Activated naive CD8-positive, alpha-beta T cell treated with anti-CD3 and anti-CD28 coated beads, Interleukin-2, amount 50 U/mL, for 24 hours (primary cell): ENCODE measurements at places on chromosomes 12 and 14.
A peak's percentile ranks its signal among the peaks of the same experiment; 100 is the strongest.

- peaks cover 39% of the 10 kb centered on the region for H3K36me3 ChIP-seq
- H3K27me3 ChIP-seq, result no peaks in the 10 kb centered on the region
- H3K27ac ChIP-seq, result peak overlapping the region; percentile 100
Measured at GRCh38 chr14:100376751-100377171, 53.6 kb downstream of the SLC25A47 start.

DNA sequence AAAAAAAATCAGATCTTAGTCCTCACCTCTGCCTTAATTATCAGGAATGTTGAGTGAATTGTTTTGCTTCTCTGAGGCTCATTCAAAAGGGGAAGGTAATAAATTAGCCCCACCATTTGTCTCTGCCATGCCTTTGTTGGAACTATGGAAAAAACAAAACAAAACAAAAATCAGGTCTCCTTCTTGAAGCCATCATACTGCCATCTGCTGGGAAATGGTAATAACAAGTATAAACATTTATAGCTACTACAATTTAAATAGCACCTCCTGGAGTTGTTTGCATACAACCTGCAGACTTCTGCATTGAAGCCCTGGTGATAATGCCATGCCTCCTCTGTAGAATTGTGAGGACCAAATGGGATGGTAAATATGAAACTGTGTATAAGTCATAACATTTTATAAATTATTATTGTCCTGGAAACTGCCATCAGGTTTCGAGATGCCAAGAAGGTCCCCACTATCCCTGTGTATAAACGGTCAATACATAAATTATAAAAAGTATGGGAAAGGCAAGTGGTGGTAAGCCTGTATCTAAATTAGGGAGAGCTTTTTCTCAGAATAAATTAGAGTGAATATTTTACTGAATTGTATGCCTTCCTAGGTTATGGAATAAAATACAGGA lies 87.2 kb upstream of the FGD4 start:
- no peaks in the 10 kb centered on the region for H3K27me3 ChIP-seq
- H3K36me3 ChIP-seq, result peaks cover 2% of the 10 kb centered on the region
- H3K27ac ChIP-seq, result no peak overlapping the region
- H3K4me1 ChIP-seq, result no peaks in the 10 kb centered on the region
- no peak overlapping the region for H3K4me3 ChIP-seq

DNA sequence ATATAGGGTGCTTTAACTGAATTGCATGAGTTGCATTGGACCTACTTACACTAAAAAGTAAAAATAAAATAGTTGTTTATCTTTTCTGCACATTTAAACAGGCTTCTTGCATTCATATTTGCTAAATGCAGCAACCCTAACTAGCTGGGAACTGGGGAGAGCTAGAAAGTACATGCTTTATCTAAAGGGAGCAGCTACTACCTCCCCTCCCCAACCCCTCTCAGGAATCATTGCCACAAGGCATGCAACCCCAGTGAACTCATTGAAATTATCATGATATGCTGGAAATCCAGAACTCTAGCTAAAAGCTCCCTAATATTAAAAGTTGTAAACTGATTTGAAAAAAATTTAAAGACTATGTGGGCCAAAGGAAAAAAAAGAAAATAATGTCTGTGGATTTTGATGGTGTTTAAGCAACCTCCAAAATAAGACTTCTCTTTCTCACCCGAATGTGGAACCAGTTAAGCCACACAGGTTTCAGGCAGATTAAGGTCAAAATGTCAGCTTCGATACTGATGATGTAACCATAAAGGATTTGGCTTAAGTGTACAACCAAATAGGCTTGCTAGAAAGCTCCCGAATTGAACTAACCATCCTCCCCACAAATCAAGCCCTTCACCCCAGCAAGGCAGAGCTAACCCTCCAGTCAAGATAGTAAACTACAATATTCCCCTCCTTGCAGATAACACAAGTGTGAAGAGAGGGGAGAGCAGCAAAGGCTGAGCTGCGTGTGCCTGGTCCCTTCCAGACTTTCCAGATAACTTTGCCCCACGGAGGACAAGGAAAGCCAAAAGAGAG lies 13.8 kb upstream of the POC1B start:
- no peaks in the 10 kb centered on the region for H3K27me3 ChIP-seq
- no peak overlapping the region for H3K4me3 ChIP-seq
- H3K27ac ChIP-seq, result no peak overlapping the region
- H3K4me1 ChIP-seq, result peaks cover 4% of the 10 kb centered on the region
- H3K36me3 ChIP-seq, result no peaks in the 10 kb centered on the region

GRCh38 chr14:88590173-88590572 lies 27.3 kb downstream of the ZC3H14 start:
- H3K27me3 ChIP-seq, result no peaks in the 10 kb centered on the region
- peaks cover 7% of the 10 kb centered on the region for H3K4me1 ChIP-seq
- no peak overlapping the region for H3K4me3 ChIP-seq

DNA sequence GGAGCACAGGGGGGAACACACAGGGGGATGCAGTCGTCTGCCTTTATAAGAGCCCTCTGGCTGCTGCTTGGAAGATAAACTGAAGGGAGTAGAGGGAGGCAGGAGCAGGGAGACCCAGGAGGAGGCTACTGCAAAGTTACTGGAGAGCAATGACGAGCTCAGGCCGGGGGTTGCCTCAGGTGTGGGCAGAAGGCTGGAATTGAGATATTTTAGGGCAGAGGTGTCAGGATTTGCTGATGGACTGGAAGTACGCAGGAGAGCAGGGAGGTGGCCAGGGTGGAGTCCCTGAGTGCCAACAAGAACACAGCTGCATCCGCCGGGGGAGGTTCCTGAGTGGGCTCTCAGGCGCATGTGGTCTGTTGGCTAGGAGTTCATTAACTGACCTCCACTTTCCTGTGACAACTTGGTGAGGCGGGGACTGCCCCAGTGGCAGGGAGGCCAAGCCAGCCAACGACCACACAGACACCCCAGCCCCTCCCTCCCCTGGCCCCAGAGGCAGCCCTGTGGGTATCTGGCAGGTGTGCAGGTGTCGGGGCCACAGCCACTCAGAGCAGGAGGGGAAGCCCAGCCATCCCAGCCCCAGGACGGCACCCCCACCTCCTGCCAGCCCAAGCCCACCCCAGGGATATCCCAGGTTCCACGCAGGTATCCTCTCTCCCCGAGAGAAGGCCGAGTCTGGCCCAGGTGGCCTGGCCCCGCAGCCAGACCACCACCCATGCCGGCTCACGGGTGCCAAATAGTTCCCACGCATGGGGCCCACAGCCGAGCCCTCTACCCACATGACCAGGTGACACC lies 85.4 kb downstream of the NCOR2 start:
- peaks cover 40% of the 10 kb centered on the region for H3K36me3 ChIP-seq
- no peak for DNase-seq
- H3K27ac ChIP-seq, result no peak overlapping the region
- peaks cover 46% of the 10 kb centered on the region for H3K4me1 ChIP-seq

GRCh38 chr12:102568276-102568675 lies 87.9 kb upstream of the IGF1 start:
- no peaks in the 10 kb centered on the region for H3K36me3 ChIP-seq
- peaks cover 2% of the 10 kb centered on the region for H3K27me3 ChIP-seq

GRCh38 chr12:60803147-60803546 lies 1207.3 kb downstream of the SLC16A7 start:
- no peak overlapping the region for H3K4me3 ChIP-seq
- no peak for DNase-seq
- H3K36me3 ChIP-seq, result no peaks in the 10 kb centered on the region
- no peaks in the 10 kb centered on the region for H3K27me3 ChIP-seq
- no peak overlapping the region for H3K27ac ChIP-seq

GRCh38 chr14:30799933-30800332 lies 74.4 kb upstream of the COCH start:
- peaks cover 20% of the 10 kb centered on the region for H3K27me3 ChIP-seq
- no peak overlapping the region for H3K4me3 ChIP-seq
- H3K27ac ChIP-seq, result no peak overlapping the region
- H3K36me3 ChIP-seq, result no peaks in the 10 kb centered on the region
- H3K4me1 ChIP-seq, result no peaks in the 10 kb centered on the region

- no peak for DNase-seq
- no peak overlapping the region for H3K4me3 ChIP-seq
- no peak overlapping the region for H3K27ac ChIP-seq
- H3K4me1 ChIP-seq, result peaks cover 56% of the 10 kb centered on the region
- H3K36me3 ChIP-seq, result peaks cover 3% of the 10 kb centered on the region
Measured at GRCh38 chr12:46401662-46402061, 29.1 kb upstream of the SLC38A2 start.

DNA sequence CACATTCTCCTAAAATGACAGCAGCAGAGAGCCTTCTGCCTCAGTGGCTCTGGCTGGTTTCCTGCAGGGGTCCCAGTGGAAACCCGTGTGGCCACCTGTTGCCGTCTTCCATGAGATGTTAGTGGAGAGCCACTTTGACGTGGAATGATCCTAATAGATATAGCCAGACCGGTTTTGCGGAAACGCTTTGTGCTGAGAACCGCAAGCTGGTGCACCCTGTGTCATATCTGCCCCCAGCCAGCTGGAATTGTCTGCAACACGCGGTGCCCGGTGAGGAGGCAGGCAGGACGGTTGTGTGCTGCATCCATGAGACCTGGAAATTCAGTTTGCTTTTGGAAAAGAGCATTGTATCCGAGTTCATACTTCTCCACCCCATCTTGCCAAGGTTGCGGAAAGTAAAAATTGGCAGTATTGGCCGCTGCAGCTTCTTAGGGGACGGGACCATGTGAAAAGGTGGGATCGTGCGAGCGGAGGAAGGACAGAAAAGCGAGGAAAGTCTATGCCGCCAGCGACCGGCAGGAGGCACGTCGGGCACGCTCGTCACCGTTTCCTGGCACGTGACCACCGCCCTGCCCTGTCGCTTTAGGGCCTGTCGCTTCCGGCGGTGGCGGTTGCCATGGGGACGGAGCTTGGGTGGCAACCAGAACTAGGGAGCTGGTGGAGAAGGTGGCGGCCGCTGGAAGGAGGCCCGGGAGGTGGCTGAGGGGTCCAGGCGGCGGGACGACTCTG lies at the start of gene CFAP251:
CFAP251 (plus strand) TSS at position 643 of the 729 bp plus-strand sequence. CDS start 2,714 bp downstream, outside the sequence.
- H3K27me3 ChIP-seq, result no peaks in the 10 kb centered on the region
- peak; percentile 96 for DNase-seq
- H3K4me1 ChIP-seq, result peaks cover 16% of the 10 kb centered on the region
- H3K4me3 ChIP-seq, result peak within 1 kb of the TSS; percentile 76
- H3K36me3 ChIP-seq, result peaks cover 21% of the 10 kb centered on the region

DNA sequence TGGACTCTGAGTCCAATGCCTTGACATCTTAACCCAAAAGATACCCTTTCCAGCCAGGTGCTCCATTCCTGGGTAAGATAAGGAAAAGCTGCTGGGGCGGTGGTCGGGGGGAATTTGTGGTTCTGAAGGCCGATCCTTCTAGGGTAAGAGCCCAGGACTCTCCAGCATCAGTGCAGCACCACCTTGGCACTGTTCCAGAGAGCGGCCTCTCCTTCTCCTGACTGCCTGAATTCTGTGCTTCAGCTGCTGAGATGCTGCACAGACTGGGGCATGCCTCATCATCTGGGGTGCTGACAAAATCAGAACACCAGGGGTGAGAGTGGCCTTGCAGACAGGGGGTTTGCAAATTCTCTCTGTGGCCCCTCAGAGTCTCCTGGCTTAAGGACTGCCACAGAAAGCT lies 87.5 kb downstream of the SPTB start:
- no peak overlapping the region for H3K4me3 ChIP-seq
- no peak overlapping the region for H3K27ac ChIP-seq

GRCh38 chr14:52792097-52792415 lies 649 bp upstream of the GNPNAT1 start:
- H3K4me3 ChIP-seq, result peak overlapping the region; percentile 94
- no peak for DNase-seq
- H3K4me1 ChIP-seq, result peaks cover 32% of the 10 kb centered on the region
- peak overlapping the region; percentile 69 for H3K27ac ChIP-seq
- H3K36me3 ChIP-seq, result peaks cover 2% of the 10 kb centered on the region

DNA sequence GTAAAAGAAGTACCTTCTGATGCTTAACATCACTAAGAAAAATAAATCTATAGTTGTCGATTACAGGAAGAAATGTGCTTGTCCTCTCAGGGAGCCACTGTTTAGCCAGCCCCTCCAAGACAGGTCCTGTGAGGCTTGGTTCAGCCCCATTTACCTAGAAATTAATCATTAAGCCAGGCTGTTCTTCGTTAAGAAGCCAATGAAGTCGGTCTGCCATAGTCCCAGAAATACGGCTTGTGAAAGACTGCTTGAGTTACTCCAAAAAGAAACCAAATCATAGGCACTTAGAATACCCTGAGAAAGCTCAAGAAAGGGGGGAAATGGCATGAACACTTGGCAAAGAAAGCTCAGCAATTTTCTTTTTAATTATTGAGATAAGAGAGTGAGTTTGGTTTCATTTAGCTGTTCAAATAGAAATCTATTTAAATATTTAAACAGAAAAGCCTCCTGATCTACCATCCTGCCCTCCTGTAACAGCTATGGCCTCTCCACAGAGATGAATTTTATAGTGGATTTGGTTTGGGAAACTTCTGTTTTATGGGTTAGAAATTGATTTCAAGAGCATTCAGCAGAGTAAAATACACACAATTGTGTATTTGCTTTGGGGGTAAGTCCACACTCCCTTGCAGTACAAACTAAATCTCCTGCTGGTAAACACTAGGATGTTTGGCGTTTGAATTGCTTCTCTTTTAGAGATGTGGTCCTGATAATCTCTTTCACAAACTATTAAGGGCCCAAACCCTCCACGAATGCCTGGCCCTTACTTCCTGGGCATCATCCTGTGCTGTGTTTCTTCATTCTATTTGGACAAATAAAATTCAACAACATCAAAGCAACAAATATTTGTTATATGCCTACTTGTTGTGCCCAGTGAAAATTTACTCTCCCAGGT lies 234.4 kb downstream of the SEC23A start:
- no peak overlapping the region for H3K27ac ChIP-seq
- H3K4me1 ChIP-seq, result no peaks in the 10 kb centered on the region
- peaks cover 3% of the 10 kb centered on the region for H3K27me3 ChIP-seq
- DNase-seq, result no peak
- H3K36me3 ChIP-seq, result no peaks in the 10 kb centered on the region
- no peak overlapping the region for H3K4me3 ChIP-seq

DNA sequence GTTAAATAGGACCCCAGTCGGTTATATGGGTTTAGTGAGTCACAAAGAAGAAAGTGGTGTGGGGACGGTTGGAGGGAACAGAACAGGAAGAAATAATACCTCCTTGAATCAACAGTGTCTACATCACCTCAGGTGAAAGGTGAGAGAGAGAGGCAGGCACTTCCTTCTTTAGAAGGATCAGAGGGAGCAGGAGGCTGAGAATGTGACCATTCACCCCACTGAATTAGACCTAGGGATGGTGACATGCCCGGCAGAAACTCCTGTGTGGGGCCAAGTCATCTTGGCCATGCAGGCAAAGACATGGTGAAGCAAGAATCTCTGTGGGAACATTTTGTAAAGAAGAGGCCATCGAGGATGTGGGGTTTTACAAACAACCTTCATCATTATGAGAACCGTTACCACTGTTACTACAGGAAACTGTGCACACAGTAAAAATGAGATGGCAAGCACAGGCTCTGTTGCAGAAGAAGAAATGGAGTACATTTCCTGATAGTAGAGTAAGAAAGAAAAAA lies 1196.9 kb downstream of the VRK1 start:
- H3K4me3 ChIP-seq, result peak overlapping the region; percentile 12
- DNase-seq, result no peak
- no peaks in the 10 kb centered on the region for H3K27me3 ChIP-seq
